Common myeloid progenitor, CD34-positive (primary cell): ENCODE measurements at places on chromosomes 12 and 14.

- DNase-seq, result no peak
Observed at GRCh38 chr12:28552251-28552970, 362.2 kb downstream of the CCDC91 start.

DNA sequence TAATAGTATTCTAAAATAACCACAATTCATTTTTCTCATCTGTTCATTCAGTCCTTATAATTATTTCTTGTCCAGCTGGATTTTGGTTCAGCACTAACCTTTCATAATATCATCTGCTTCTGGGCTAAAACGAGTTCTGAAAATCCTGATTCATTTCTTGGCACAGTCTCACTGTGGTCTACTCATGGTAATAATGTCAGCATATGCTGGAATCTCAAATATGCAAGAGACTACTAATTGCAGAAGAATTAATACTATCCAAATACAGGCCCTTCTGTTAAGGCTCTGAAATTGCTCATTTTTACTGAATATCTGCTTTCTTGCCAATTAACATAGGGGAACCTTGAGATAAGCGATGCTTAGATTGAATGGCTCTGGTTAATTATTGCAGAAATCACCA is 597.1 kb downstream of the RPL10L start:
- DNase-seq, result no peak

- no peak for DNase-seq
Observed at GRCh38 chr12:89571491-89572195, 45.8 kb upstream of the POC1B start.

GRCh38 chr12:106140223-106140986 is 1.7 kb upstream of the NUAK1 start:
- no peak for DNase-seq

GRCh38 chr12:94149119-94149780 is 873 bp downstream of the PLXNC1 start:
- DNase-seq, result peak; percentile 79

DNA sequence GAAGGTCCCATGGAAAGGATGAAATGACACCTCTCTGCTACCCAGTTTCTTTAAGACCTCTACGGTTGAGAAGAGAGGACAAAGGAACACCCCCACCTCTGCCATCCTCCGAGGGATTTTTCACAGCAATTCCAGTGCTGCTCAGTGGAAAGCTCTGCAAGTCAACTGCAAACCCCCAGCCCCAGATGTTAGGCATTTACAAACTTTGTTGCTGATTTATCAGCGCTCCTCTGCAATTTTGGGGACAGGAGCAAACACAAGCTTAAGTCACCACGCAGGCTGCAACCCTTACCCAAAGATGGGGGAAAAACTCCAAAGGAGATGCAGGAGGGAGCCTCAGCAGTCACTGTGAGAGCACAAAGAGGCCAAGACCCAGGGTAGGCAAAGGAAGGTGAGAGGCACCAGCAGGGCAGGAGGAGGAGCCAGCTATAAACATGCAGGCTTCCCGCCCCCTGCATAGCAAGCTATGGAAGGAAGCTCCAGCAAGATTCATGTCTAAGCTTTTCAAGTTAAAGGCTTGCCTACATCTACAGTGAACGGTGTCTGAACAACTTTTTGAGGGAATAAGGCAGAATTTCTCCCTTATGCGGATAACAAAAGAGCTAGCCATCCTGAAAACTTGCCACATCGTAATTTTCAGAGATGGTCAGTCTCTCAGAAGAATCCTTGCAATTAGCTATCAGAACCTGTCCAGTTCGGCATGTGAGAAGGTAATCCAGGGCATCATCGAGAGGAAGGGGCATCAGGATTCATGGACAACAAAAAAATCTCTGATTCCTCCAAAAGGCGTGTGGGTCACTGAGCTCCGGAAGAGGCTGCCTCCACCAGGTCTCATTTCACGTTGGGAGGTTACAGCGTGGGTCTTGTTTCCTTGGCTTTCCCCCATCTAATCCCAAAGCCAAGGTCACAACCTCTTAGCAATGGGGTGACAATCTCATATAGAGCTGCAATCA is 3.9 kb downstream of the CTDSP2 start:
- DNase-seq, result no peak

DNA sequence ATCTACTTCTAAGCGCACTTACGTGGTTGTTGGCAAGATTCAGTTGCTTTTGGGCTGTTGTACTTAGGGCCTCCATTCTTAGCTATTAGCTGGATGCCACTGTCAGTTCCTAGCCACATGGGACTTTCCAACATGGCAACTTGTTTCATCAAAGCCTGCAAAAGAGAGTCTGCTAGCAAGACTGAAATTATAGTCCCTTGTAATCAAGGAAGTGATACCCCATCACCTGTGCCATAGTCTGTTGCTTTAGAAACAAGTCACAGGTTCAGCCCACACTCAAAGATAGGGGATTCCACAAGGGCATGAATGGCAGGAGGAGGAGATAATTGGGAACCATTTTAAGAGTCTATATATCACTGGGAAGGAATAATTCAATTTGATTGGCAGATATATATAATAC is 27.1 kb upstream of the SLC17A8 start:
- no peak for DNase-seq

GRCh38 chr12:45933504-45933903 is 56.9 kb downstream of the SCAF11 start:
- DNase-seq, result no peak

DNA sequence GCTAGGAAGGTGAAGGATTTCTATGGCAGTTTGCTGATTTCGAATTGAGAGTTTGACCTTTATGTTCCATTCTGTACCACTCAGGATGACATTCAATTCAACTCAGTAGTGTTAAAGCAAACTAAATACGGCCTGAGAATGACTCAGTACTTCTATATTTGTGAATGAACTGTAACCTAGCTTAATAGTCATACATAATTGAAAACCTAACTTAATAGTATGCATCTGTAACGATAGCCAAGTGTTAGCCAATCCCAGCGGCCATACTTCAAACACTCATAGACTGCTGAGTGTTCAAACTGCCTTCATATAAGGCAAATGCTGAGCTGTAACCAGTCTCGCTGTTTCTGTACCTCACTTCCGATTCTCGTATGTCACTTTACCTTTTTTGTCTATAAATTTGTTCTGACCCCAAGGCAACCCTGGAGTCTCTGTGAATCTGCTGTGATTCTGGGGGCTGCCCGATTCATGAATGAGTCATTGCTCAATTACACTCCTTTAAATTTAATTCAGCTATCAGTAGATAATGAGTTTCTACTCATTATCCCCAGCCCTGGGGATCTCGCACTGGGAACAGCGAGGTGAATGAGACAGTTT is 98.5 kb upstream of the SLC24A4 start:
- DNase-seq, result no peak

- no peak for DNase-seq
Observed at GRCh38 chr12:24851341-24851740, 97.6 kb downstream of the BCAT1 start.
